ENCODE measurements at places on chromosomes 6 and 20. TPM values are rescaled to one million over a fixed set of nuclear protein-coding genes. Genes with fewer than 3 reads are reported as not detected.

Gene DZANK1
- total RNA-seq, result 0.84 TPM

Gene MANEA
- total RNA-seq, result 5.5 TPM

Gene CASS4
- 13.4 TPM for total RNA-seq

Gene CSNK2A1
- total RNA-seq, result 54.7 TPM

Gene TRIM31
- 0.10 TPM for total RNA-seq

Gene MGME1
- total RNA-seq, result 6.3 TPM

Gene ADGB
- not detected for total RNA-seq

Gene GABRR1
- total RNA-seq, result 0.10 TPM

Gene HTR1E
- not detected for total RNA-seq

Gene PLEKHG1
- total RNA-seq, result 12.5 TPM
